ENCODE measurements at places on chromosomes 5 and 9.

GRCh38 chr9:136629879-136630661, 32.6 kb upstream of the EGFL7 start:
- DNase-seq: no peak

DNA sequence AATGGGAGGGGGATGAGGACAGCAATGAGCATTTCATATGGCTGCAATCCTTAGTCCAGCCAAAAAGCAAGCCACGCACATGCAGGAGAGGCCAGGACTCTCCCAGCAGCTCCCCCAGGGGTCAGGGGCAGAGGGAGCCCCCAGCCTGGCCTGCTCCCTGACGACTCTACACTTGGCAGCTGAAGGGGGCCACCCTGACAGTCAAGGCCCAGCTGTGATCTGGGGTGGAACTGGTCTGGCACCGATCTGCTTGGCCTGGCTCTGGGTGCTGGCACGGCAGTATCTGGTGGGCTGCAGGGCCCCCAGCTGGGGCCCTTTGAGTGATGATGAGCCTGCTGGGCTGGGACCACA, 118.1 kb downstream of the ADAMTS2 start:
- DNase-seq: no peak

DNA sequence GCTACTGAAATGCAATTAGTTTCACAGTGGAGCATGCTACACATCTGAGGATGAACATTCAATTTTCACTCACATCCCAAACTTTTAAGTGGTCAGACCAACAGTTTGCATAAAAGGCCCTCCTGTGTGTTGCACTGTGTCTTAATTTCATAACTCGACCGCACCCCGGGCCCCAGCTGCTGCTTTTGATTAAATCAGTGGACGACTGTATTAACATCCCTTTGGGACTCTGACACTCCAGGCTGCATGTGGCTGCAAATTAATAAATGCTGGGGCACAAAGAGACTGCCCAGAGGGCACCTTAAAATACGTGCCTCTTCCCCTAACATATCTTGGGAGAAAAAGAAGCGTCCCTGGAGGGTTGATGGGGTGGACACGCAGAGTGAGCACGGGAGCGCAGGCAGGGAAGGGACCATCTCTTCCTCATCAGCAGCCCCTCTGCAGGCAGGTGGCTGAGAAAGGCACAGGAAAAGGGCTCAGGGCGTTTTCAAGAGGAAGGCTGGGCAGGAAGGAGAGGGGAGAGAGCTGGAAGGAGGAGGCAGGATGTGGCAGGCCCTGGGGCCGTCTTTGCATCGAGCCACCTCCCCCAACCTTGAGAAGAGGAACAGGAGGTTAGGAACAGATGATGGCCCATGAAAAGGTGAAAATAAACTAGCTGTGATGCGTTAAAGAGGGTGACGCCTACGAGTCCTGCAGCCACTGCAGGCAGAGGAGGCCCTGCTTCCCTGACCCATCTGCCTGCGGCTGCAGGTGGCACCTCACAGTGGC, 18.6 kb downstream of the MED10 start:
- DNase-seq: no peak

DNA sequence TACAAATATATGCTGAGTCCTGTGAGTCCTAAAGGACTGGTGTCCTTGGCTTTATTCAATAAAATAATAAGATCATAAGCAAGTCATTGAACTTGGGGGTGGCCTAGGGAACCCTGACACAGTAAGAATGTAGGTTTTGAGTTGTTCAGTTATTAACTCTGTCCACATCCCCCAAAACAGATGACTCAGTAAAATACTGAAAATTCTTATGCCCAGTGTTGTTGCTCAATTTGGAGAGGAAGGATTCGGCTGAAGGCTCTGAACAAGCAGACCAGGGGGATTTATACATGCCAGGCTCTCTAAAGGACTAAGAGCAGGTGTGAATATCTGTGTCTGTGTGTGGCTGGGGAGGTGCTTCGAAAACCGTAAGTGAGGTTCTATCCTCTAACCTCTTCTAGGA, 173.7 kb downstream of the RMI1 start:
- DNase-seq: no peak

DNA sequence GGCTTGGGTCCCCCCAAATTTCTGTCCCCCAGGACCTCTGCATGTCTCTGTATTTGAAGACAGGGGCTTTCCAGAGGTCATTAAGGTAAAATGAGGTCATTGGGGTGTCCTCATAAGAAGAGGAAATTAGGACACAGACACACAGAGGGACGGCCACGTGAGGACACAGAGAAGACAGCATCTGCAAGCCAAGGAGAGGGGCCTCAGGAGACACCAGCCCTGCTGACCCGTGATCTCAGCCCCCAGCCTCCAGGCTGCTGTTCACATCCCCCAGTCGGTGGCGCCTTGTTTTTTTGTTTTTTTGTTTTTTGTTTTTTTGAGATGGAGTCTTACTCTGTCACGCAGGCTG, 1.2 kb upstream of the CCDC183 start:
- DNase-seq: no peak

GRCh38 chr5:116883875-116884274, 309.3 kb upstream of the SEMA6A start:
- DNase-seq: no peak

Measured in omental fat pad (tissue), 4 donors.